Retina (tissue), 1 donor: ENCODE measurements at places on chromosomes 1 and 21.

DNA sequence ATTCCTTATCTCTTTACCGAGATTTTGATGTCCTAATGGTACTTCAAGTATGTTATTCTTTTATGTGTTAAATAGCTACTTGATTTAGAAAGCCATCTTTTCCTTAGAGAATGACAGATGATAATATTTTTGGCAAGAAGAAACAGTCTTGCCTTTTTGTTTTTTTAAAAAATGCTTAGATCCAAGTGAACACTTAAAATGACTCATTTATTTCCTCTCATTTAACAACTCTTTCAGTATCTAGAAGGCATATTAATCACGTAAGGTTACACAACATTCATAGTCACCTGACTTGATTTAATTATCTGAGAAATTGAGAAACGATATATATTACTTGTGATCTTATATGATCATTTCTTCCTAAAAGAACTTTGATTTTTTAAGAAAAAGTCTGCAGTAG, 52.4 kb downstream of the SUCO start:
- no peak for DNase-seq

DNA sequence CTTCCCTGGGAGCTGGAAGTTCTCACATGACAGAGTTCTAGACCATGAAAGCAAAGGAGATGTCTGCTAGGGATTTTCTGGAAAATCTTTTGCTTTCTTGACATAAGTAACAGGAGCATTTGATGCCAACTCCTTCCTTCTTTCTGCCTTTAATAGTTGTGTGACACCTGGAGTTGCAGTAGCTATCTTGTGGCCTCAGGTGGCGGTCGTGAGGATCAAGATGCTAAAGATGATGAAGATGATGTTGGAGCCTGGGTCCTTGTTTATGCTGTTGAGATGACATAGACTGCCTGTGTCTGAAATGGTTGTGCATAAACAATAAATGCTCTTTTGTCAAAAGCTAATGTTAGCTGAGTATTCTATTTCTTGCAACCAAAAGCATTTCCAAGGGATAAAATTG, 32.7 kb upstream of the KIRREL1 start:
- no peak for DNase-seq

GRCh38 chr1:84319662-84320061, 18.2 kb downstream of the SAMD13 start:
- no peak for DNase-seq

DNA sequence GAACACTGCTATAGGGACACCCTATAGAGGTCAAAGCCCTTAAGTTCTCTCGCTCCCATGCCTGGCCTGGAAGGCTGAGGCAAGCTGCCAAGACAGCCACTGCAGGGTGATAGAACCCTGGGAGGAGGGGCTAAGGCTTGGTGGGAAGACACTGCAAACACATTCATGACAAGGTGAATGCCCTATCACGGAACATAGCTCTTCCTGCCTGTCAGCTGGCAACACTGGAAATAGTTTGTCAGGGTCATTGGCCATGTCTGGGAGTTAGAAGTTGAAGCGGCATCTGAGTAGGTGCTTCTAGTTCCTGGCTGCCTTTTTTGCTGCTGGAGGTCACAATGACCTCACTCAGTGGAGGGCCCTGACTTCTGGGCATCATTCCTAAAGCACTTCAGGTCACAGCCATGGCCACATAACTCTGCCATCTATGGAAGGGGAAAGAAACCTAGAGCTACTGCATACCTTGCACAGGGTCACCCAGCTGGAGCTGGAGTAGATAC, 4.2 kb downstream of the FABP3 start:
- DNase-seq = no peak

DNA sequence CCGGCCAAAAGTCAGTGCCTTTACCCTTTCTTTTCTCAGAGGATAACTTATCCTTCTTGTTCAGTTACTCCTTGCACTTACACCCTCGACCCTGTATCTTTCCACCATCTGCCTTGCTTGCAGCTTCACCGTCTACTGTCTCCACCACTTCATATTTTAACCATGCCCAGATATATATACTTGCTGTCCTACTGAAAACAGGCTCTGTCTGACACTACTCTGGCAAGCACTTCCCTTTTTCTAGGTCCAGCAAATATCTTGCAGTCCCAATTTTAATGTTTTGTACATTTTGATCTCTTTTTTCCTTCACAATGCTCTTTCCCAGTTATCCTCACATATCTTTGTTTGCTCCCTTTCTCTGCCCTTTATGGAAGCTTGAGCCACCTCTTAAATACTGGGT, 308.6 kb downstream of the TPR start:
- DNase-seq = no peak

GRCh38 chr1:67766141-67766978, 66.9 kb downstream of the GNG12 start:
- DNase-seq = peak; percentile 86

- peak; percentile 12 for DNase-seq
Measured at GRCh38 chr1:216820345-216820744, 97.1 kb upstream of the ESRRG start.

GRCh38 chr1:45446950-45447672, 43.9 kb downstream of the TESK2 start:
- no peak for DNase-seq

DNA sequence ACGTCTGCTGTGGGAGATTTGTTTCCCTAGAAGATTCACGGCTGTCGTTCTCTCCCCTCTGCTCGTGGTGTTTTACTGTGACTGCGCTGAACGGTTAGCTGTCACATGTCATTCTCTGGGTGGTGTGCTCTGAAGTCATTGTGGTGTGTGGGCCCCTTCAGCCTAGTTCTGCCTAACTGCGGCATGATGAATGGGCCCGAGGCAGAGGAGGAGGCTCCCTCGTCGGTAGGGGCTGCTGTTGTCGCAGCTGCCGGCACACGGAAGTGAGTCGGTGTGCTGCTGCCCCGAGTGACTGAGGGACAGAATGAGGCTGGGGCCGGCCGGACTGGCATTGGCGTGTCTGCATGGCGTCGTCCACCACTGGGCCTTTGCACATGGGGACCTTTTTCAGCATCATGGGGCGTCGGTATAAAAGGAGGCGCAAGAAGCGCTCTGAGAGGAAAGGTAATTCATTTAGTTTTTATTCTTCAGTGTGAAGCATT, 77.9 kb downstream of the ADARB1 start:
- DNase-seq = peak; percentile 79

- peak; percentile 44 for DNase-seq
Measured at GRCh38 chr1:87329526-87330056, 911 bp downstream of the LMO4 start.

DNA sequence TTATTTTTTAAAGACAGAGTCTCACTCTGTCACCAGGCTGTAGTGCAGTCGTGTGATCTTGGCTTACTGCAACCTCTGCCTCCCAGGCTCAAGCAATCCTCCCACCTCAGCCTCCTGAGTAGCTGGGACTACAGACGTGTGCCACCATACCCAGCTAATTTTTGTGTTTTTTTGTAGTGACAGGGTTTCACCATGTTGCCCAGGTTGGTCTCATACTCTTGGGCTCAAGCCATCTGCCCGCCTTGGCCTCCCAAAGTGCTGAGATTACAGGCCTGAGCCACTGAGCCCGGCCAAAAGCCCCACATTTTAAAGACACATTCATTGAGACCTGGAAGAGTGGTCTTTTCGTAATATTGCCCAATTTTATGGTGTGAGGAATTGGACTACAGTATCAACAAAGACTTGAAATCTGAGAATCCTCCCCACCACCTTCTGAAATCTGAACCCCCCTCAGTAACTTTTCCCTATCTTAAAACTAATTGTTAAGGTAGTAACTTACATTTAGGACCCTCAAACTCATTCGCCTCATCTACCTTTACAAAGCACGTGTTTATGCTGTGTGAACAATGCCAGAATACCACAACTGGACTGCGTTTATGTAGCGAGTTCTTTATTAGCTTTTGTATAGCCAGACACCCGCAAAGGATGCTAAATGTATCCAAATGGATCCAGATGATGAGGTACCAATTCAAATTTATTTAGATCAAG, 2.7 kb downstream of the ERRFI1 start:
- DNase-seq = no peak

DNA sequence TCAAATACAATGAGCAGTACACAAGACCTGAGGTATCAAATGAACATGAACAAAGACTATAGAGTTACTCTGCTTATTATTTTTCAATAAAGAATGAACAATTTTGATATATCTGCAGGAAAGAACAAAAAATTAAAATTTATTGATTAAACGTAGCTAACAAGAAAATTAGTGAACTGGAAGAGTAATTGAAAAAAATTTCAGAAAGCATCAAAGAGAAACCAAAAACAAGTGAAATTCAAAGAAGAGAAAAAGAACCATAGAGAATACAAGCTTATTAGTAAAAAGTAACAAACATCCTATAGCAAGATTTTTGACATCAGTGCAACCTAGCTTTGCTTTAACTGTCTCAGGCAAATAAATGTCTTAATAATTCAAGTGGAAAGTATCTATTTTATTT, 106.6 kb downstream of the LRRIQ3 start:
- no peak for DNase-seq

GRCh38 chr21:26405735-26406361, 167.2 kb downstream of the CYYR1 start:
- DNase-seq = peak; percentile 41

DNA sequence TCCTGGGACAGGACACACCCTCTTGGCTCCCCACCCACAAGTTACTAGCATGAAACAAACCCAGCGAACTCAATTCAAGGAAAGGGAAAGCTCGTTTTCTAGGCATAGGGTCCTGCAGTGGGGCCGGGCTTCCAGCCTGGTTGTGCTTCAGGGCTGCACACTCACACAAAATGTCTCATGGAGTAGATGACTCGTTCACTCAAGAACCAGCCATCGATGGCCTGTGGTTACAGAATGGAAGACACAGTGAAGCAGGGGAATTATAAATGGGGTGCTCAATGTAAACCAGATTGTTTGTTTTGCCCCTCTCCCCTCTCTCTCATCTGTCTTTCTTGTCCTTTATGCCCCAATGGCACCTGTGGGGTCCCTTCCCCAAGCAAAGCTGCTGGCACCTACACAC, 56.0 kb upstream of the COX20 start:
- DNase-seq = no peak

DNA sequence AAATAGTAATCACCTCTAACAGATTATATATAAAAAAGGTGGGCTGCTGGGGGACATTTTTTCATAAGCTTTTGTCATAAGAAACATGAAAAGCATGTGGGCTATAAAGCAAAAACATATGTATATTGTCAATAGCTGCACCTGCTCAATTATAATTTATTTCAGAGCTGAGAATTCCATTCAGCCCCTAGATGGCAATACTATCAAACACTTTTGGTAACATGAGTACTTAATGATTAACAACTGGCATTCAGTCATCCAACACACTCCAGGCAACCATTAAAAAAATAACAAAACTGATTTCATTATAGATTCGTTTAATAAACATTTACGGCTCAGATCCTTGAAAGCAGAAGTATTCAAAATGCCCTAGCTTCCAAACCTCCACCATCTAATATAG, 115.1 kb downstream of the KCTD3 start:
- peak; percentile 17 for DNase-seq

GRCh38 chr21:36719614-36720013, 20.7 kb downstream of the SIM2 start:
- DNase-seq = no peak

DNA sequence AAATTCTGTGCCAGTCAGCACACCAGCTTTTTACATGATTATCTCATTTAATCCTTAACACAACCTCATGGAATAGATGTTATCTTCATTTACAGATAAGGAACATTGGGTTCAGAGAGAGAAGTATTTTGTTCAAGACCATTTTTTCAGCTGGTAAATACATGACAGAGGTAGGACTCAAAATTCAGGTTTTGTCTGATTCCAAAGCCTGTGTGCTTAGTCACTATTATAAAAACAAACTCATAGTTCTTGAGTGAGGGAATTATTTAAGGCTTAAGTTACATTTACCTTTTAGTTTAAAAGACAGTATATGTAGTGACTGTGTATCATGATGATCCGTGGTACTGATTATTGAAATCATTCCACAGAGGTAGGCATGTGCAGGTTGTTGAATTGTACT, 125.2 kb downstream of the MAGI3 start:
- no peak for DNase-seq

DNA sequence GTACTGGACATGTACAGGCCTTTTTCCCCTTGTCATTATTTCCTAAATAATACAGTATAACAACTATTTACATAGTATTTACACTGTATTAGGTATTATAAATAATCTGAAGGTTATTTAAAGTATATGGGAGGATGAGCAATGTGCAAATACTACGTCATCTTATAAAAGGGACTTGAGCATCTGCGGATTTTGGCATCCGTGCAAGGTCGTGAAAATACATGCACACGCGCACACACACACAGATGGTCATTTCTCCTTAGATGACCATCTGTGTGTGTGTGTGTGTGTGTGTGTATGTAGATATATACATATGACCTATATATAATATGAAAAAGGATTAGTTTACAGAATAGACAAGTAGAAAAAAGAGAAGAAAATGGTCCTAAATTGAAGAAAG, 15.4 kb downstream of the ALG14 start:
- DNase-seq = no peak

GRCh38 chr1:182080955-182081582, 19.6 kb upstream of the ZNF648 start:
- peak; percentile 65 for DNase-seq

GRCh38 chr21:45162115-45162514, 87.7 kb downstream of the ADARB1 start:
- DNase-seq = no peak

DNA sequence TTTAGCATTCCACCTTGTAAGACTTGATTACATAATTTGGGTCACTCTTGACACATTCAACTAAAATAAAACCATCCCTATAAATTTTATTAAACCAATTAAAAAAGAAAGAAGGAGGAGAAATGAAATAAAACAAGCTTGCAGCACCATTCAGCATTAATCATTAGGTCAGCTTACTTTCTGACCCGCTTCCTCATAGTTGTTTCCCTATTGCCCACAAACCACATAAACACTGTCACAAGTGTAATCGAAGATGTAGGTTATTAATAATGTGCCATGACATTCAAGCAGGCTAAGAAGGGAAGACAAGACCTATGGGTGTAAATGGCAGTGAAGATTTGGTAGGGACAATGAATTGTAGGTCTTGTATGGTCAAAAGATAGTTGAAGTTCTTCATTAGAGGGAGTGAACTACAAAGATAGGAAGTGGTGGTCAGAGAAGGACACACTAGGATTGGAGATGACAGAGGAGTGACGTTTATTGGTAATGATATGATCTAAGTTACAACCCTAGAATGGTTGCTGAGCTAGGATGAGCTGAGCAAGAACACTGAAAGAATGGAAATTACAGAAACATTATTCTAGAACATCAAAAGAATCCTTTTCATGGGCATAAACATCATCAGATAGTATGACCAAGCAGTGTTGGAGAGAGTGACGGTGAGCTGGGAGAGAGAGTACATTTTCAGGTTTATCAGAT, 231.5 kb downstream of the KCNT2 start:
- DNase-seq = no peak

GRCh38 chr1:3821004-3821403, 24.7 kb upstream of the LRRC47 start:
- peak; percentile 88 for DNase-seq

DNA sequence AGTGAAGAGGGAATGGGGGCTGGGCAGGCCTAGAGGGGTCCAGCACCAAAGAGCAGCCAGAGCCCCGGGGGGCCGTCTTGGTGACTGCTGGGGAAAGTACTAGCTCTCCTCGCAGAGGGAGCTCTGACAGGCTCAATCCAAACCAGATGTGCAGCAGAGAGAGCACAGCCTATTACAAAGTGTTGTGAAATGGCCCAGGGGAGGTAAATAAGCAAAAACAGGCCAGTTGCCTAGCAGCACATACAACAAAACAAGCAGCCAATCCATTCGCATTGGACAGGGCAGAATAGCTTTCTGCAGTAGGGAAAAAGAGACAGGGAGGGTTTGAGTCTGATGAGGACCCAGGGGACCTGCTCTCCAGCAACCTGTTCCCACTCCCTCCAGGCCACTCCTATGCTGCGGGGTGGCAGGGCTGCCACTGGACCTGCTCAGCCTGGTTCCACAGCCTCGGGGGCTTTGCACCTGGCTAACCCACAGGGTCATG, 239.6 kb upstream of the FGGY start:
- DNase-seq = peak; percentile 51
